Stimulated activated CD4-positive, alpha-beta T cell treated with anti-CD3 and anti-CD28 coated beads, Interleukin-15, amount 100 ng/mL, for 48 hours (primary cell): ENCODE measurements at places on chromosomes 16 and 17.

GRCh38 chr17:41773190-41773588 is 13.3 kb downstream of the JUP start:
- DNase-seq, result no peak

DNA sequence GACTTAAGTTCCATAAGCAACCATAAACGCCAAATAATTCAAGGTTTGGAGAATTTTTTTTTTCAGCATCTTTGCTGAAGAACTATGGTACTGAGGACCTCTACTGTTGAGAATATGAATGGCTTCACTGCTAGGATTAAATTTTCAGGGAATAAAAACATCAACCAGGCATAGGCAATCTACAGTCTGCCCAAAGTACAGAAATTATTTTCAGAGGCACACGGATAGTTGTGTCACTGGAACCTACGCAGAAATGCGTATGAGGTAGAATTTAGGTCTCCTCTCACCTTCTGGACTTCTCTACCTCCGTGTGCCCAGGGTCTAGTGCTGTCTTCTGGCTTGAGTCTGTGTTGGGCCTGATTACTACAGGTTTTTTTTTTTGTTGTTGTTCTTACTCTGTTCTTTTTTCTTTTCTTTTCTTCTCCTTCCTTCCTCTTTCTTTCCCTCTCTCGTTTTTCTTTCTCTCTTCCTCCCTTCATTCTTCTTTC is 39.7 kb downstream of the NACA2 start:
- DNase-seq, result no peak

- DNase-seq, result no peak
These were observed 3.3 kb upstream of the ZG16B start for GRCh38 chr16:2826591-2827373.

- DNase-seq, result no peak
These were observed 59.4 kb upstream of the SIAH1 start for GRCh38 chr16:48444574-48444973.

DNA sequence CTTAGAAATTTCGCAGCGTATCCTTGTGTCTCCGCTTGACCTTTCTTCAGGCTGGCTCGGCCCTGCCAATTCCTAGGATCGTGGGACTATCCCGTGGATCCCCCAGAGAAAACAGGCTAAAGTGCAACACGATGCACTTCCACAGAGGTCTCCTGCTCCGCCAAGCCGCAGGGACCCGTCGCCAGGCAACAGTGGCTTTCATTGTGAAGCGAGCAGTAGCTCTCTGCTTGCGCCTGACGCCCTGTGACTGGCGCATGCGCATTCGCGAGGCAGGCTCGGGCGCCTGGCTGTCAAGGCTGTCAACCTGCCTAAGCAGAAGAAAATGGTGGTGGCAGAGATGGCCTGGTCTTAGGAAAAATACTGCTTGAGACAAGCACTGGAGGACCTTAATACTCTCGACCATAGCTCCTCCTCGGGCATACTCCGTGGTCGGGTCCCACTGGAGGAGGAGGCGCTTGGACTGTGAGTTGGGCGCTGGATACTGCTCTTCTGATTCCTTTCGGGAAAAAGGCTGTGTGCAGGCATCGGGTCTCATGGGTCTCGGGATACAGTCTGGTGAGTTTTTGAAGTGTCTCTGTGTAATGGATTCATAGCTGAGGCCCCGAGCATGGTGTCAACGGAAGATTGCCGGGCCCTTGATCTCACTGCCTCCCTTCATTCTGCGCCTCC is 2336.1 kb downstream of the TP53TG3F start:
- no peak for DNase-seq

DNA sequence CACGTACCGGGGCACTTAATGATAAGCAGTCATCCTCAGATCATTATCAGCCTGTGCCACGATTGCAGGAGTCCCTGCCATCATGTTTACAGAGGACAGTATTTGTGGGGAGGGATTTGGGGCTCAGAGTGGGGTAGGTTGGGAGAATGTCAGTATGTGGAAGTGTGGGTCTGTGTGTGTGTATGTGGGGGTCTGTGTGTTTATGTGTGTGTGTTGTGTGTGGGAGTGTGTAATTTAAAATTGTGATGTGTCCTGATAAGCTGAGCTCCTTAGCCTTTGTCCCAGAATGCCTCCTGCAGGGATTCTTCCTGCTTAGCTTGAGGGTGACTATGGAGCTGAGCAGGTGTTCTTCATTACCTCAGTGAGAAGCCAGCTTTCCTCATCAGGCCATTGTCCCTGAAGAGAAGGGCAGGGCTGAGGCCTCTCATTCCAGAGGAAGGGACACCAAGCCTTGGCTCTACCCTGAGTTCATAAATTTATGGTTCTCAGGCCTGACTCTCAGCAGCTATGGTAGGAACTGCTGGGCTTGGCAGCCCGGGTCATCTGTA is 13.5 kb upstream of the EFCAB13 start:
- DNase-seq, result no peak

DNA sequence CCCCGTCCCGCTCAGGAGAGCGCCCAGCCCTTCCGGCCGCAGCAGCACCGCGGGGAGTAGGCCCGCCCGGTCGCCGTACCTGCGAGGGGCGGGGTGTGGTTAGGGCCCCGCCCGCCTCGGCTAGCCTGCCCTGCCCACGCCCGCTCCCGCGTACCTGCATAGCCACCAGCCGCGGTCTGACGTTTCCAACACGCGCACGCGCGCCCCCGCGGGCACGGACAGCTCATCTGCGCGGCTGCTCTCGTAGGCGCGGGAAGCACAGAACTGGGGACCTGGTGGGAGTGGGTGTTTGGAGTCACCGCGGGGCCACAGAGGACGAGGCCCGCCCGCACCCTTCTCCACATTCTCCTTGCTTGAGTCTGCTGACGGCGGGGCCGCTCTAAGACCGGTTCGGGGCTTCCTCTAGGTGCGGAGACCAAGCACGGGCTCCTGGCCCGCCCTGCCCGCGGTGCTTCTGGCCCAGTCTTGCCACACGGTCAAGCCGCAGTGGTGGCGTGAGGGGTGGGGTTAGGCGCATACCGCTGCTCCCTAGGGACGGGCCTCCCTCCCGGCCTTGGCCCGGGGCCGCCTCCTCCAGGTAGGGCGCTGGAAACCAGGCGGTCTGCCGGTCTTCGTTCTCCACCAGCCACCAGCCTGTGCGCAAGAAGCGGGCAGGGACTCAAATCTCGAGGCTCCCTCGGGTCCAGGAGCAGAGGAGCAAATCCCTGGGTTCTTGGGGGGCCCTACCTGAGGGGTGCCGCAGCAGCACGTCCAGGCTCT is 1.8 kb downstream of the NOXO1 start:
- DNase-seq, result no peak

DNA sequence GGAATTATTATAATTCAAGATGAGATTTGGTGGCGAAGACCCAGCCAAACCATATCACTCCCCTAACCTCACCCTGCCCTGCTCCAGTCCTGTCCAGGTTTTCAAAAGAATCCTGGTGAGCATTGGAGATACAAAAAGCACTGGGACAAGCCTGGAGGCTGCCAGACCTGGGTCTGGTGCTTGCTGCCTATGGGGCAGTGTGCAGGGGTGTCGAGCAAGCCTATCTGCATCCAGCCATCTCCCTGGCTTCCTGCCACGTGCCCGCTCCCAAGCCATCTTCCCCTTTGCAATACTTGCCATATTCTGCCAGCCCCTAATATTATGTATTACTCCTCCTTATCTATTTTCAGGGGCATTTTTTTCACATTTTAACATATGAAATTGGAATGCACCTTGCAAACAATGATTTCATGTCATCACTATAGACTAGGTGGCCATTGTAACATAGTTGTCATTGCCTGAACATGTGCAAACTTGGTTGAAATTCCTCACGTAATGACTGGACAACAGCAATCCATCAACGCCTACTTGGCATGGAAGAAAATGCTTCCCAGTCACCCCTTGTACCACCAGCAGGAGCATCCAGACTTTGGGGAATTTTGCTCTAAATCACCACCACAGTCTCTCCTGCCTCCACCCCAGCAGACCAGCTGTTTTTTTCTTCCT is 8.1 kb upstream of the KDM8 start:
- no peak for DNase-seq

GRCh38 chr17:75734674-75735294 is 13.5 kb downstream of the ITGB4 start:
- DNase-seq, result no peak

DNA sequence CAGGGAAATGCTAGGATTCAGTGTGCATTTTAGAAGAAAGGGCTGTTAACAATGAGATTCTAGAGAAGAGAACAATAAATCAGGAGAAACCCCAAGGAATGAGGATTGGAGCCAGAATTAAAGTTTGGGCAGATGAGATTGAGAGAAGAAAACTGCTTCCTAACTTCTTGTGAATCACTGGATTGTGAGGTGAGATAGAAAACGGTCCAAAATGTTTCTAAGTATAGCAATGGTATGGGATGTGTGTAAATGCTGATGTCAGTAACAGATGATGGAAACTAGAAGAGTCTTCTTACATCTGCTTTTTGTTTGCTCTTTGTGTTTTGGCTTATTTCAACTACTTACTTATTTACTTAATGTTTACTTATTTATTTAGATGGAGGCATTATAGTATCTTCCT is 123.0 kb downstream of the KCNJ2 start:
- DNase-seq, result no peak

DNA sequence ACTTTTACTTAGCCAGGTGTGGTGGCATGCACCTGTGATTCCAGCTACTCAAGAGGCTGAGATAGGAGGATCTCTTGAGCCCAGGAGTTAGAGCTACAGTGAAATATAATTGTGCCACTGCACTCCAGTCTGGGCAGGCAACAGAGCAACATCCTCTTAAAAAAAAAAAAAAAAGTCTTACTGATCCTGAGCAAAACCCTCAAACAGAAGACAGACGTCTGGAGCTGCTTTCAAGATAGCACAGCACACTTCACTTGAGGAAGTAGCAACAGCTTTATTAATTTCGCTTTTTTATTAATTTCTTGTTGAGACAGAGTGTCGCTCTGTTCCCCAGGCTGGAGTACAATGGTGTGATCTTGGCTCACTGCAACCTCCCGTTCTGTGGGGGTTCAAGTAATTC is 10.2 kb upstream of the GGA2 start:
- DNase-seq, result no peak

DNA sequence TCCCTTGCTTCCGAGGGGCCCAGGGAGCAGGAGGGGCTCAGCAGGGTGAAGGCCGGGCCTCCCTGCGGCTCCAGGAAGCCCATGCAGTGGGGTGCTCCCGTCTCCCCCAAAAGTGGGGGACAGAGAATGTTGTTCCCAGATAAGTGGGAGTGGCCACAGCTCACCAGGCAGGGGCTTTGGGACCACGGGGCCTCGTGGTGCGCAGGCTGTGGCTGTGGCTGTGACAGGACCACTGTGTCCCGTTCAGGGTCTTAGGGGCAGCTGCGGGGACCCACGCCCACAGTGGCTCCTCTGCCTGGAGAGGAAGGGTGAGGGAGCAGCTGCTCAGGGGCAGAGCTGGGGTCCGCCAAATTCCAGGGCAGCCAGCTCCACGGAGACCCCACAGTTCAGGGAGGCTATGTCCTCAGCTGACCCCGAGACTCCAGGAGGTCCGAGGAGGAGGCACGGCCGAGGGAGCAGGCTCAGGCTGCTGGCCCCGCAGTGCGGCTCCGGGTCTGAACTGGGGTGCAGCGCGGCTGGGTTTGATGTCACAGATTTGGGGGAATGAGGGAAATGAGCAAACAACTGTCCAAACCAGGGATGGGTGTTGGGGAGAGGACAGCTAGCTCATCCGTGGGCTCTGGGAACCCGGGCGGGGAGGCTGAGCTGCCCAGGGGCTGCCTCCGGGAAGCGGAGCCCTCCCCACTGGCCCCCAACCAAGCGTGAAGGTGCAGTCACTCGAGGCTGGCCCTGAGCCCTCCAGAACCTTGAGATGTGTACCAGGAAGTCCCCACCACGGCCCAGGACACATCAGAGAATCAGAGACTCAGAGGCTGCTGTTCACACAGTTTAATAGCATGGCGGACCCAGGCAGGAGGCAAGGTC is 23.4 kb downstream of the TPSD1 start:
- no peak for DNase-seq

DNA sequence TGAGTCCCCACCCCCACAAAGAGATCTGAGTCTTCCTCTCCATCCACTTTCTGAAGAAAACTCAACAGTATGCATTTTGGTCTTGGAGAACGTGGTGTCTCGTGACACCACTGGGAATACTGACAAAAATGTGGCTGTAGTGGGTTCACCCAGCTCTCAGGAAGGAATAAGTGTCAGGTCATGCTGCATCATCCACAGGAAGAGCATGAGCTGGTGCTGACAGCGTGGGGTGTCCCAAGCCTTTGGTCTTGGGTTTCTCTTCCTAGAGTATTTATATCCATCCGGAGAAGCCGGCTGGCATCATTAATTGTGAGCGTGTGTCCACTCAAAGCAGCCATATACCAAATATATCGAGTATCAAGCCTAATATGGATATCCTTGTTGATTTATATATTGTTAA is 55.9 kb downstream of the C17orf67 start:
- DNase-seq, result no peak

- no peak for DNase-seq
These were observed 39.3 kb downstream of the CHD9 start for GRCh38 chr16:53094013-53094630.

- DNase-seq, result no peak
These were observed 36.2 kb downstream of the LDHD start for GRCh38 chr16:75080205-75081029.

- no peak for DNase-seq
These were observed 48.7 kb upstream of the FOXJ1 start for GRCh38 chr17:76189741-76190140.

DNA sequence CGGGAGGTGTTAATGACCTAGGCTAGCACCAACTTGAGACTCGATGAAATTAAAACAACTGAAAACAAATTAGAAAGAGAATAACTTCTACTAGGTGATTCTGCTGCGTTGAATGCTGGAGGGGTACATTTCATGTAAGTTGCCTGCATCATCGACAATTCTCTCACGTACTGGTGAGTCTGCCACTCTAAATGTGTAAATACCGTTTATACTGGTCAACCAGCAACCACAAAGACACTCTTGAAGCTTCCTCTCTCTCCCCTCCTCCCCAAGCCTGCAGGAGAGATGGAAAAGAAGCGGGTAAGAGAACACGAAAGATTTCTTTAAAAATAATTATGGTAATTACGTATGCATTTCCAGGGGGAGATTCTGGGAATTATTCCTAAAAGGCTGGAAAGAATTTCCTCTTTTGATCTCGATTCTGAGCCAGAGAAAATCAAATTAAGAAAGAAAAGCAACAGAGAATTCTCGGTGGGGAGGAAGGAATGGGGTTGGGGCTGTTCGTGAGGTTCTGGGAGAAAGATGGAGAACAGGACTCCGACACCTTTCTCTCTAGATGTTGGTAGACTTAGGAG is 68.6 kb upstream of the MRTFB start:
- no peak for DNase-seq

DNA sequence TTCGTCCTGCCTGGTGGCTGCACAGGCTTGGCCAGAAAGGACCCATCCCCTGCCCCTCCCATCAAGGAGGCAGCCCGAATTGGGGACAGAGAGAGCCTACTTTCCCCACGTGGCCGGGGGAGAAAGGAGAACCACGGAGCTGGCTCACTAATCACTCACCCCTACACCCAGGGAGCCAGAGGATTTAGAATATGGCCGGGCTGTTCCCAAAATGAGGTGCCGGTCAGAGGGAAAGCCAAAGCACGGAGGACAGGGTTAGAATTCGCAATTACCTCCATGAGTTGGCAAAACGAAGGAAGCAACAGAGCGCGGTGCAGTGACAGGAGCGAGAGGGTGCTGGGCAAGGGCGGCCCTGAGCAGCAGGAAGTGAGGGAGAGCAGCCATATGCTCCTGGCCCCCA is 33.1 kb downstream of the SHISA6 start:
- DNase-seq, result no peak
